ENCODE measurements at places on chromosomes 1 and 21.
A peak's percentile ranks its signal among the peaks of the same experiment; 100 is the strongest.

- DNase-seq, result no peak
Observed at GRCh38 chr21:46375560-46376230, 51.7 kb downstream of the PCNT start.

- DNase-seq, result no peak
Observed at GRCh38 chr1:213409208-213409631, 358.2 kb downstream of the RPS6KC1 start.

GRCh38 chr21:46322351-46323226 lies 1.1 kb downstream of the C21orf58 start:
- DNase-seq, result no peak

- DNase-seq, result no peak
Observed at GRCh38 chr1:64546013-64546412, 76.1 kb downstream of the CACHD1 start.

- no peak for DNase-seq
Observed at GRCh38 chr1:188652678-188653077, 1823.9 kb downstream of the PLA2G4A start.

DNA sequence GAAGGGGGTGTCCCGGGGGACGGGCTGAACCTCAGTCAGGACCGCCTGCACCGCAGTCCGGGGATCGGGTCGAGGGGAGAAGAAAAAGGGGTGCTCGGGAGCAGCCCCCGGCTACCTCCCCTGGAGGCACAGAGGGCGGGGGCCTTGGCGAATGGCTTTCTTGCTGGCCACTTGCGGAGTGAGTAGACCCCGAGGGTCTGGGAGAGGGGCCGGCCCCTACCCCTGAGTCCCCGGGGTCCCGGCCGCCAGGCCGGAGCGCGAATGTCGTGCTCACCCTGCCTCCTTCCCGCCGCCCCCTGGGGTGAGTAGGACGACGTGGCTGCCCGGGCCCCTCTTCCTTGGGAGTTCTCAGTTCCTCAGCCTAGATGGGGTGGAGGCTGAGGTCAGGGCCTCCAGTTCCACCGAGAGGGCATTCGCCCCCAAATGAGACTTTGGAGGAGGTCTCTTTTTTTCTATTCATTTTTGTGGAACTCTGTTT lies 113.0 kb downstream of the OSBPL9 start:
- DNase-seq, result no peak

DNA sequence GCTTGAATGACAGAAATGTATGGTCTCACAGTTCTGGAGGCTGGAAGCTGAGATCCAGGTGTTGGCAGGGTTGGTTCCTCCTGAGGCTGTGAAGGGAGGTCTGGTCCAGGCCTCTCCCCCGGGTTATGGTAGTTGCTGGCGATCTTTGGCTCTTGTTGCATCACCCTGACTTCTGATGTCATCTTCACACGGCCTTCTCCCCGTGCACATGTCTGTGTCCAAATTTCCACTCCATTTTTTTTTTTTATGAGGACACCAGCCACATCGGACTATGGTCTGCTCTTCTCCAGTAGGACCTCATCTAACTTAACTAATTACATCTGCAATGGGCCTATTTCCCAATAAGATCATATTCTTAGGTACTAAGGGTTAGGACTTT lies 232.2 kb downstream of the KCNJ6 start:
- no peak for DNase-seq

DNA sequence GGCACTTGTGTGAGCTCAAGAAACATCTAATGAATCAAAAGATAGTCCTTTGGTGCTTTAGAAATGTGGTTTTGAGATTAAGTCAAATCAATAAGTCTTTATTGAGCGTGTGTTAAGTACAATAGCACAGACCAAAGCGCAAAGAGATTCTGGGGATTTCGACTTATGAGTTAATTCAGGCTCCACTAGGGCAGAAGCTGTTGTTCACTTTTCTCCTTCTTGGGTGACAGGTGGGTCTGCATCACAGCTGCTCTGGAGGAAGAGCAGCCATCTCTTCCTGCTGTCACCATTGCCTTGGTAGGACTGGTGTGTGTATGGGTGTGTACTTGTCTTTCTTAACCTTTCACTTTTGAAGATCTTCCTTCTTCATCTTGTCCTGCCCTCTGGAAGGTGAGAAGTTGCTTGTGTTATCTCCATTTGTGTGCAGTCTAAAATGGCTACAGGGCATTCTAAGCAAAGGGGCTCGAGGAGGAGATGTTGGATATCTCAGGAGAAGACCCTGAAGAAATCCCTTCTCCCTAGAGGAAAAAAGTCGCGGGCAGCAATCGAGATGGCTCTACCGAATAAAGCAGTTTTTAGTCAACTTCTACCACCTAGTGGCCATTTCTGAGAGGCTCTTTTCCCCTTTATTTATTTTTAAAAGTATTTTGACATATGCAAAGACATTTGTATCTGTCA lies 22.9 kb upstream of the DISC1 start:
- DNase-seq, result no peak

DNA sequence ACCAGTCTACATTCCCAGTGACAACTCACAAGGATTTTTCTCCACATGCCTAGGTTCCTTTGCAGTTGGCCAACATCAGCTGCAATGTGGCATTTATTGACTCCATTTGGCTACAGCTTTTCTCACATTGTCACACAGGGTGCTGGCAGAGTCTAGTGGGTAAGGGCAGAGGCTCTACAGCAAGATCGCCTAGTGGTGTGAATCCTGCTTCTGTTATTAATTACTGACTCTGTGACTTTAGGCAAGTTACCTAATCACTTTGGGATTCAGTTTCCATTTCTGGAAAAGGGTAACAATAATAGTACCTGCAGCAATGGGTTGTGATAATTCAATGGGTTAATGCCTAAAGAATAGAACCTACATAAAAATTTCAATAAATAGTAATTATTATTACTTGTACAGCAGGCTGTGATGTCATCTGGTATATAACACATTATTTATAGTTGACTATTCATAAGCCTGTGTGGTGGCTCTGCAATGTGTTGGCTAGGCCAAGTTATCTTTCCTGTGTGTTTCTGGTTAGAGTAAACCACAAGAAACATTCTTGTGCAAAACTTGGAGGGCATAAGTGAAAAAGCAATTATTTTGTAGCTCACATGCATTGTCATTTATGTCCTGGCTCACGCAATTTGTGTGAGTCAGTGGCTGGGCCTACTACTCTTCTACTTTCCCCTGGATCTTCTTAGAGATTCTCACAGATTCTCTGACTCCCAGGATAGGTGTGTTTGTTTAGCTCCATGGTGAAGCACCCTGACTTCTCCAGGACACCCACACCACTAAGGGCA lies 59.5 kb downstream of the PTGS2 start:
- DNase-seq, result no peak

- DNase-seq, result no peak
Observed at GRCh38 chr1:59100708-59101374, 196.1 kb upstream of the FGGY start.

GRCh38 chr21:24899138-24899537 lies 708.1 kb downstream of the MRPL39 start:
- DNase-seq, result no peak

DNA sequence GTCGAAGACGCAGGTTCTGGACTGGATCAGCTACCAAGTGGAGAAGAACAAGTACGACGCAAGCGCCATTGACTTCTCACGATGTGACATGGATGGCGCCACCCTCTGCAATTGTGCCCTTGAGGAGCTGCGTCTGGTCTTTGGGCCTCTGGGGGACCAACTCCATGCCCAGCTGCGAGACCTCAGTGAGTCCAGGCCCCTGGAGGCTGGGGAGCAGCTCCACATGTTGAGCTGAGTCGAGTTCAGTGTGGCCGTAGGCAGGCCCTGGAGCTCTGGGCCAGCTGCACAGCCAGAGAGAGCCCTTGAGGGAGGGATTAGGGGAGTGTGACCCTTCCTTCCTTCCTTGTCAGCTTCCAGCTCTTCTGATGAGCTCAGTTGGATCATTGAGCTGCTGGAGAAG lies 1.6 kb downstream of the ELF3 start:
- DNase-seq, result no peak

- DNase-seq, result no peak
Observed at GRCh38 chr1:174963529-174964125, 36.1 kb upstream of the CACYBP start.

DNA sequence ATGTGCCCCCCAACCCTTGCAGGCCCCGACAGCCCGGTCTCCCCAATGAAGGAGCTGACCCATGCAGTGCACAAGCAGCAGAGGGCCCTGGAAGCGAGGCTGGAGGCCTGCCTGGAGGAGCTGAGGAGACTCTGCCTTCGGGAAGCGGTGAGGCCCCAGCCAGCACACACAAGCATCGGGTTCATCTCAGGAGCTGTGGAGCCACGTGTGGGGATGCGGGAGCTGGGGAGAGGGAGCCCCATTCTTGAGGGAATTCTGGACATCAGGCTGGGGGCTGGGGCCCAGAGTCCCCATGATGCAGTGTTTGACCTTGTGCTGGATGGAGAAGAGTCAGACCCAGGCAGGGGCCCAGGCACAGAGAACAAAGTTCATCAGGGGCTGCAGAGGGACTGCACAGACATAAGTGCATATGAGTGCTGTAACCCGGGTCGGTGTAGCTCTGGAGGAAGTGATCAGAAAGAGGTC lies 4.8 kb downstream of the INAVA start:
- no peak for DNase-seq

GRCh38 chr1:244212797-244213475 lies 161.9 kb downstream of the ZBTB18 start:
- no peak for DNase-seq

DNA sequence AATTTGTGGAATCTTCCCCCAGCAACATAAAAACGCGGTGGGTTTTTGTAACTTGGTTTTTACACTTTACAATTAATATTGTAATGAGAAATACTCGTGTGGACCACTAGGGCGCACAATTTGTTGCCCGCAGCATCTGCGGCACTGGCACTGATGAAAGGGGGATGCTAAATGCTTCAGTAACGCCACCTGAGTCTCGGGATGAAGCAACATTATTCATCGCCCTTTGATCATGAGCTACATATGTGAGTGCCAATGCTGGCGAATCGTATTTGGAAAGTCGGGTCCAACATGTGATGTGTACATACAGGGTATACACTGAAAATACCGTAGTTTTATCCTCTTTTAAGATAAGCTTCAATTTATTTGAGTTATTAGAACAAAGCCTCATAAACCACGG lies 34.2 kb upstream of the COX20 start:
- peak; percentile 14 for DNase-seq

GRCh38 chr1:160706526-160707235 lies 4.9 kb downstream of the CD48 start:
- DNase-seq, result no peak

DNA sequence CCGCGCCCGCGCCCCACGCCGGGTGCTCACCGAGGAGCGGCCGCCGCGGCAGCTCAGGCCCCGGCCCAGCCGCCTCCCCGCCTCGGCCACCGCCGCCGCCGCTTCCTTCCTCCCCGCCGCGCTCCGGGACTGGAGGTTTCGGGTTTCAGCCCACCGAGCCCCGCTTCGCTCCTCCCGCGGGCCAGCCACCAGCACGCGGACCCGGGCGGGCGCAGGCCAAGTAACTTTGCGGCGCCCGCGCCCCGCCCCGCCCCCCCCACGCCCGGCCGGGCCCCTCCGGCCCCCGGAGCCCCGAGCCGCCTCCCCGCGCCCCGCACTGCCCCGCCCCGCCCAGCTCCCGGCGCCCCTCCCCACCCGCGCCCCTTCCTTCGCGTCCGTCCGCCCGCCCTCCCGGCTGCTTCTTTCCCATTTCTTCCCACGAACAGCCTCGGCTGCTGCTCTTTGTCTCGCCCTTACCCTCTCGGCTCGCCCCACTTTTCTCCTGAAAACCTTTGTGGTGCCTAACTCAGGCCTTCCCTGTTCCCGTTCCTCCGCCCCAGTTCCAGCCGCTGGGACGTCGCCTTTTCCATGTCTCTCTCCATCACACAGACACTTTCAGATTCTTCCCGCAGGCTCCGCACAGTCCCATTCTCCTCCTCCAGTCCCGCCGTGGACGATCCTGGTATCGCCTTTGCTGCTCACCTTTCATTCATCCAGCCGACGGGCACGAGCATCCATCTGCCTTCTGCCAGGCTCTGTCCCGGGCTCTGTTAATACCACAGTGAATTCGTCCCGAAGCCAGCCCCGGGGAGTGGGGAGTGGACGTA lies at the start of gene GPR161:
TSS of gene GPR161 (minus strand) at position 222 of the 806 bp plus-strand sequence. CDS start 32,080 bp downstream, outside the sequence.
- no peak for DNase-seq

DNA sequence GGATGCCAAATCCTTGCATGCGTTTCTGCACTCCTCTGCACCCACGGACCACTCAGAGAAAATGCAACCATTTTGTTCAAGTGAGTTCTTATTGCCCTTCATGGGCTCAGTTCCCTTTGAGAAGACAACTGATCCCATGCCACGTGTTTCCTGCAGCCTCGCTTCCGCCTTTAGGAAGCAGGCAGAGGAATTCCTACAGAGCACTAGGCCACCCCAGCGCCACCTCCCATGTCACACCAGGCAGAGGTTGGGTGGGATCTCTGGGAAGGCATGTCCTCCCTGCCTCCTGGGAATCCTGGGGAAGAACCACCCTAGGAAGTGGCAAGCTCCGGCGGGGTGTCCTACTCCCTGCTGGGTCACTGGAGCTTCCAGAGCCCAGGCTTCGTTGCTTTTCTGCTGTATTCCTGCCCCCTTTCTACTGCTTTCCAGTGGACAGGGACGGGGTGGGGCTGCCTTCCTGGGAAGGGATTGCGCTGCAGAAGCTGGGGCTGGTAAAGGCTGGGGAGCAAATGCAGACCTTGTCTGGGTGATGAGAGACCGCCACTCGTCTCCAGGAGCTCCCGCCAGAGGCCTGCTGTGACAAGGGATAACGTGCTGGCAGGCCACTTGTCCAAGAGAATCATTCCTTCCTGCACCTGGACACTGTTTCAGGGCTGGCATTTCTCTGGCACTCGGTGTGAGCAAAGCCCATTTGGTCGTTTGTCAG lies 478.2 kb upstream of the VAMP3 start:
- no peak for DNase-seq

DNA sequence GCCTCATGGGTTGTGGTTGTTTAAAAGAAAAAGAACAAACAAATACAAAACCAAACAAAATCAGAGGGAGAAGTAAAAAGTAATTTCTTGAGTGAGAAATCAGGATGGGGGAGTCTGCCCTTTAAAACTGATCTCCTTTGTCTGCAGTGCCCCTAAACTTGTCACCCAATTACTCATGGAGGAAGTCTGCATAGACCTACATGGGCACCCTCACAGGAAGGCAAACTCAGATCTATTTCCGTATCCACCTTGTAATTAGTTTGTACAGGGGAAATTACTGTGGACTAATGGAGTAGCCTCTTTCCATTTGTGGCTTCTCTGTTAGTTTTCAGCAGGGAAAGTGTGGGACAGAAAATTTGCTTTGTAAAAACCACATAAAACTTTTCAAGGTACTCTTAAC lies 600.4 kb downstream of the ADGRL2 start:
- DNase-seq, result no peak

DNA sequence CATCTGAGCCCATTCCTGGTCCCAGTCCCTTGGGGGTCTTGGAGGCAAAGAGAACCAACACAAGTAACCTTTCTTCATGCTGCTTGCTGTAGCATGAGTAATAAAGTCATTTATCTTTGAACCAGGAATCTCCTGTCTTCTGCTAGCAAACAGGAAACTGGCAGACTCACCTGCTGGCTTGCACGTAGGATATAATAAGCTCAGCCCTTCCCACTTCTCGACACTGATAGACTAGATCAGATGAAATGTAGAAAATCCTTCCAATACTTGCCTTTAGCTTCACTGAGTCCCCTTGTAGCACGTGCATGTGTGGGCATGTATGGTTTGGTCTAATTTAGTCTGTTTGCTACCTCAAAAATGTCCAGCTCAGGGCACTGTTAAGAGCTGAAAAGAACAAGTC lies 6.5 kb upstream of the TFF2 start:
- no peak for DNase-seq
